ENCODE measurements at places on chromosomes 16 and 17. TPM values are rescaled to one million over a fixed set of nuclear protein-coding genes. Genes with fewer than 3 reads are reported as not detected.
A peak's percentile ranks its signal among the peaks of the same experiment; 100 is the strongest.

Gene ADAD2
- total RNA-seq: not detected

GRCh38 chr16:13906168-13907089 is 13.5 kb upstream of the ERCC4 start:
- no peak for DNase-seq

Gene TNFRSF13B
- not detected for total RNA-seq

Gene LYRM9
- 38.4 TPM for total RNA-seq

GRCh38 chr16:27225536-27226360 is 22.4 kb downstream of the KDM8 start:
- DNase-seq: no peak

Gene UTP4
- 28.6 TPM for total RNA-seq

DNA sequence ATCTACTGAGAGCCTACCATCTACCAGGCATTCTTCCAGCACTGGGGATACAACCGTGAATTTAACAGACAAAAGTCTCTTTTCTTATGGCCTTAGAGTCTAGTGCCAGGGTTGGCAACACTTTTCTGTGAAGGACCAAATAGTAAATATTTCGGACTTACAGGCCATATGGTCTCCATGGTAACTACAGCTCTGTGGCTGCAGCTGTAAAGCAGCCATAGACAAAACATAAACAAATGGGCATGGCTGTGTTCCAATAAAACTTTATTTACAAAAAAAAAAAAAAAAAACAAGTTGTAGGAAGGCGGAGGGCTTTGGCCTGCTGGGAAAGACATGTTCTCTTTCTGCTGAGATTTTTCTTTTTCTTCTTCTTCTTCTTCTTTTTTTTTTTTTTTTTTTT is 98.7 kb downstream of the ABCC12 start:
- DNase-seq: no peak

- no peak for DNase-seq
These were observed 13.8 kb downstream of the PKD1 start for GRCh38 chr16:2121853-2122252.

- DNase-seq: no peak
These were observed 62.3 kb downstream of the GSG1L start for GRCh38 chr16:28001184-28001583.

DNA sequence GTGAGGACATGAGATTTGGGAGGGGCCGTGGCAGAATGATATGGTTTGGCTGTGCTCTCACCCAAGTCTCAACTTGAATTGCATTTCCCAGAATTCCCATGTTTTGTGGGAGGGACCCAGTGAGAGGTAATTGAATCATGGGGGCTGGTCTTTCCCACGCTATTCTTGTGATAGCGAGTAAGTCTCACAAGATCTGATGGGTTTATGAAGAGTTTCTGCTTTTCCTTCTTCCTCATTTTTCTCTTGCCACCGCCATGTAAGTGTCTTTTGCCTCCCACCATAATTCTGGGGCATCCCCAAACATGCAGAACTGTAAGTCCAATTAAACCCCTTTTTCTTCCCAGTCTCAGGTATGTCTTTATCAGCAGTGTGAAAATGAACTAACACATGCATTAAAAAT is 40.6 kb downstream of the CCT6B start:
- no peak for DNase-seq

Gene GAA
- 81.9 TPM for total RNA-seq

GRCh38 chr16:9258423-9259051 is 167.1 kb downstream of the HAPSTR1 start:
- DNase-seq: no peak

GRCh38 chr17:81901167-81902022 is 643 bp upstream of the NPB start:
- DNase-seq: no peak

- no peak for DNase-seq
These were observed 267.9 kb downstream of the CPPED1 start for GRCh38 chr16:12535535-12536411.

DNA sequence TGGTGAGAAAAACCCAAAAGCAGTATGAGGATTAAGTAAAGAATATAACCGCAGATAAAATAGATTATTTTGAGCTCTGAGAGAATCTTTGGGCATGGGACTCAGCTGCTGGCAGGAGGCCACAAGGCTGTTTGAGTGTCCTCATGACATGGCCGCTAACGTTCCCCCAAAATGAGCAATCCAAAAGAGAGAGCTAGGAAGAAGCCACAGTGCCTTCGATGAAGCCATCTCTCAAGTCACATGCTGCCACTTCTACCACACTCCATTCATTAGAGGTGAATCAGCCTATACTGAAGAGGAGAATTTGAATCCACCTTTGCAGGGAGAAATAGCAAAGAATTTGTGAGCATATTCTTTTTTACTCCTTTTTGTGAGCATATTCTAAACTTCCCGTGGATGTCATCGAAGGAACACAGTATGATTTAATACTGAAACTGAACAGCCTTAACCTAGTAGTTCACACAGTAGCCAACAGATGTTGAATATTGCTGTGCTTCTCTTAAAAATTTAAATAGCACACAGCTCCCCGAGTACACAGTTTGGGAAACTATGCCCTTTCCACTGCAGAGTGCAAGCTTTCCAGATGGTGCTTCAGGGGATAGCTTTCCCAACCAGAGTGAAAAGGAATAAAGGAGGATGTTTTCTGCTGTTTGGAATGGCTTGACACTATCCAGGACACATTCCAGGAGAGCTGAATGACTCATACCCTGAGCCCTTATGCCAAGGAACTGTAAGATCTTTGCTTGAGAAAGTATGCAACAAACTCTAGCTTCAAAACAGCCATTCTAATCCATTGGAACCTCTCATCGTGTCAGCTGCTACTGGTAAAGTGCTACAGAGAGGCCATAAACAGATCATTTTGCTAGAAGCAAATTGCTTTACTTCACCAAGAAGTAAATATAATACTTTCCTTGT is 33.9 kb downstream of the ANKFY1 start:
- DNase-seq: peak; percentile 15

- no peak for DNase-seq
These were observed 237.3 kb upstream of the CIBAR2 start for GRCh38 chr16:85349365-85350145.

Gene NETO2
- 3.3 TPM for total RNA-seq

Gene CDRT4
- 2.1 TPM for total RNA-seq

GRCh38 chr16:67565470-67566100 is 3.3 kb downstream of the CTCF start:
- no peak for DNase-seq

- DNase-seq: peak; percentile 83
These were observed 30.6 kb downstream of the METRNL start for GRCh38 chr17:83109793-83110645.

DNA sequence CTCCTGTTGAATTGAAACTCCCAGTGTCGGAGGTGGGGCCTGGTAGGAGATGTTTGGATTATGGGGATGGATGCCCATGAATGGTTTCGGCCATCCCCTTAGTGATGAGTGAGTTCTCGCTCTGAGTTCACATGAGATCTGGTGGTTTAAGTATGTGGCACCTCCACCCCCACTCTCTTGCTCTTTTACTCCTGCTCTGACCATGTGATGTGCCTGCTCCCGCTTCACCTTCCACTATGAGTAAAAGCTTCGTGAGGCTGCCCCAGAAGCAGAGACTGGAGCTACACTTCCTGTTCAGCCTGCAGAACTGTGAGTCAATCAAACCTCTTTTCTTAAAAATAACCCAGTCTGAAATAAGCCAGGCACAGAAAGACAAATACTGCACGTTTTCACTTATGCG is 512.4 kb downstream of the HS3ST4 start:
- DNase-seq: no peak
